GM23338 (cell line): ENCODE measurements at places on chromosomes 4 and X. TPM values are rescaled to one million over a fixed set of nuclear protein-coding genes. Genes with fewer than 3 reads are reported as not detected.

DNA sequence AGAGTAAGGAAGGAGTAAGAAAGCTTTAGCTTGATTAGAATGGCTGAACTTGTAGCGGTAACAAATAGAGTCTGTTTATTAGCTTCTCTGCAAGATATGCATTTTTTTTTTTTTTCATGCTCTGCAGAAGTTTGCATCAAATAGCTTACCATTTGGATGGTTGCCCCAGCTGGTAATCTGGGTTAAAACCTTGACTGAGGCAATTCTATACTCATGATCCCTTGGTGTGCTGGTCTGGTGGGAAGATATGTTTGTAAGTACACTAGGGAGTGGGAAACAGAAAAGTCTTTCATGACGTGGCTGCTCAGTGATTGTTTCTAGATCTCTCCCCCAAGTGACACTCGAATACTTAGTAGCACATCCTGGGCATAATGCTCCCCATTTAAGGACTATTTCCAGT is 32.1 kb downstream of the SEPTIN11 start:
- H3K4me3 ChIP-seq: no peak overlapping the region
- no peak for DNase-seq
- no peaks in the 10 kb centered on the region for H3K36me3 ChIP-seq
- H3K27ac ChIP-seq: no peak overlapping the region
- H3K4me1 ChIP-seq: peaks cover 46% of the 10 kb centered on the region

MAP9 gene
- 16.0 and 17.8 TPM in 2 replicates for total RNA-seq

DNA sequence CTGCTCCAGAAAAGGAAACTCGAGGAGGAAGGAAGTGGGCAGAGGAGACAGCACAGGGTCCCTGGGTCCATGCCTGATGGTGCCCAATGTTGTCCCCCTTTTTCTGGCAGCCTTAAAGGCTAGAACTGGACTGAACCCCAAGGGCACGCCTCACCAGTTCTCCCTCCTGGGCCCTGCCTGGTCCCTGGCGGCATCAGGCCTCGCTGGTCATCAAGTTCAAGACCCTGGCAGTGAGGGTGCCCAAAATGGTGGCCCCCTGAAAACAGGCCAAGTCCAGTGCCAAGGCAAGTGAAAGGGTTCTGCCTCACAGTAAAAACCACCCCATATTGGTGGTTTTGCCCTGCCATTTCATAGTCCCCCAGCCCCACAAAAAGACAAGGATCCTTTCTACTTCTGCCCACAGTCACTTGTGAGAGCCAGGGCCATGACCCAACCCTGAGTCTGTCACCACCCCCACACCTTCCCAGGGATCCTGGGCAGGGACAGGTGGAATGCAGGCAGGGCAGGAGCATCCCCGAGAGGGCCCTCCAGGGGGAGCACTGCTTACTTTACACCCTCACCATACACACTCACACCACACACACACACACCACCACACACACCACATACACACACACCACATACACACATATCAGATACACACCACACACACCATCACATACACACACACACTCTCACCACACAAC is 107.6 kb downstream of the DCTD start:
- peak; percentile 57 for DNase-seq
- peaks cover 8% of the 10 kb centered on the region; the same call in 1 of the 2 replicates for H3K4me1 ChIP-seq
- H3K27me3 ChIP-seq: peaks cover 11% of the 10 kb centered on the region; the same call in 1 of the 2 replicates
- H3K4me3 ChIP-seq: no peak overlapping the region
- no peaks in the 10 kb centered on the region for H3K36me3 ChIP-seq

DNA sequence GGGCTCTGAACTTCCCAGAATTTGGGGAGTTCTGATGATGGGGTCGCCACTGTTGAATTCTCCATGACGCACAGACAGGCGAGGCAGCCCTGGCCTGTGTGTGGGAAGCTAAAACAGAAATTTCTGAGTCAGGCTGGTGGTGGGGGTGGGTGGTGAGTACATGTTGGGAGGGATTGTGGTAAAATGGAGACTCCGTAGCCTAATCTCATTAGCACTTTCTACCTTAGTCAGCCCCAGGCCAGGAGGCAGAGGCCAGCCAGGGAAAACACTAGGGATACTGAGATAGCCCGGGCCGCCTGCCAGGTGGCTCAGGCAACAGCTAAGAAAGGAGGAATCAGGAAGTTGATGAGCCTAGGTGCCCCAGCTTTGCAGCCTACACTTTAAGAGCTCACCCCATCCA is 39.3 kb upstream of the NHSL2 start:
- no peak overlapping the region for H3K4me3 ChIP-seq
- no peaks in the 10 kb centered on the region for H3K36me3 ChIP-seq
- no peak for DNase-seq
- H3K27ac ChIP-seq: no peak overlapping the region
- no peaks in the 10 kb centered on the region for H3K4me1 ChIP-seq
- H3K27me3 ChIP-seq: no peaks in the 10 kb centered on the region

DNA sequence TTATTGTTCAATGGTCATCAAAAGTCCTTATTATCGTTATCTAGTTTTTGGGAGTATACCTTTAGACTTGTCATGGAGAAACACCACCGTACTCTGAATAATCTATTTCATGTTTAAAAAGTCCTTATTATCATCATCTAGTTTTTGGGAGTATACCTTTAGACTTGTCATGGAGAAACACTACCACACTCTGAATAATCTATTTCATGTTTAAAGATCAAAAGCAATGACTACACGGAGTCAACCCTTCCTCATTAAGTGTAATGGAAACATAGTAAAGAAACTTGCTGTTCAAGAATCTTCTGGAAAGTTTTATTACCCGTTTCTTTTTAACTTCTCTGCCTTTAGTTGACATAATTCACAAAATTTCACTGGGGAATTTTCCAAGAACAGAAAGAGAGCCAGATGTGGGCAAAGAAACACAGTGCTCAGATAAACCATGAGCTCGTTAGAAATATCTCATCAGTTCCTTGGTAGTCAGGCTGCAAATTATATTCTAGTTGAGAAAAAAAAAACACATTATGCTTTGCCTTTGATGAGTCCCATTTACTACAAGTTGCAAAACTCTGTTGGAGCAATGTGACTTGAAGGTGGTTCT is 158.8 kb downstream of the AFAP1 start:
- peaks cover 7% of the 10 kb centered on the region for H3K36me3 ChIP-seq
- H3K4me3 ChIP-seq: no peak overlapping the region
- H3K27me3 ChIP-seq: no peaks in the 10 kb centered on the region
- DNase-seq: no peak
- no peak overlapping the region for H3K27ac ChIP-seq

- no peaks in the 10 kb centered on the region for H3K27me3 ChIP-seq
- H3K27ac ChIP-seq: no peak overlapping the region
- H3K4me3 ChIP-seq: no peak overlapping the region
- H3K36me3 ChIP-seq: no peaks in the 10 kb centered on the region
- no peaks in the 10 kb centered on the region for H3K4me1 ChIP-seq
Observed at GRCh38 chr4:170386971-170387370, 297.2 kb upstream of the AADAT start.

GRCh38 chr4:80265571-80266252 is 752 bp upstream of the FGF5 start:
- H3K36me3 ChIP-seq: no peaks in the 10 kb centered on the region
- peaks cover 34% of the 10 kb centered on the region for H3K4me1 ChIP-seq
- no peak overlapping the region for H3K27ac ChIP-seq
- peak overlapping the region; percentile 61 for H3K4me3 ChIP-seq

PYURF gene
- total RNA-seq: 65.3 and 81.9 TPM in 2 replicates

CENPVL1 gene
- total RNA-seq: 4.4 and 5.2 TPM in 2 replicates

LRRC66 gene
- 0.08 and 0.24 TPM in 2 replicates for total RNA-seq

GRCh38 chr4:100929135-100929534 is 411.3 kb upstream of the EMCN start:
- no peak overlapping the region for H3K4me3 ChIP-seq
- no peak for DNase-seq
- peaks cover 5% of the 10 kb centered on the region; the same call in 1 of the 2 replicates for H3K4me1 ChIP-seq
- no peaks in the 10 kb centered on the region for H3K27me3 ChIP-seq
- H3K27ac ChIP-seq: no peak overlapping the region

PABPC1L2B gene
- total RNA-seq: 0.19 TPM in 1 of 2 replicates, not detected in the other

GRCh38 chr4:152068866-152069265 is 308.1 kb upstream of the GATB start:
- no peak for DNase-seq
- no peak overlapping the region for H3K27ac ChIP-seq
- H3K4me1 ChIP-seq: peaks cover 3% of the 10 kb centered on the region
- H3K4me3 ChIP-seq: no peak overlapping the region
- H3K27me3 ChIP-seq: no peaks in the 10 kb centered on the region
- H3K36me3 ChIP-seq: no peaks in the 10 kb centered on the region

GRCh38 chr4:98652996-98653395 is 5.4 kb downstream of the TSPAN5 start:
- no peak for DNase-seq
- peaks cover 24% of the 10 kb centered on the region for H3K27me3 ChIP-seq
- no peaks in the 10 kb centered on the region; the same call in 1 of the 2 replicates for H3K36me3 ChIP-seq
- peaks cover 25% of the 10 kb centered on the region for H3K4me1 ChIP-seq
- H3K27ac ChIP-seq: no peak overlapping the region

DNA sequence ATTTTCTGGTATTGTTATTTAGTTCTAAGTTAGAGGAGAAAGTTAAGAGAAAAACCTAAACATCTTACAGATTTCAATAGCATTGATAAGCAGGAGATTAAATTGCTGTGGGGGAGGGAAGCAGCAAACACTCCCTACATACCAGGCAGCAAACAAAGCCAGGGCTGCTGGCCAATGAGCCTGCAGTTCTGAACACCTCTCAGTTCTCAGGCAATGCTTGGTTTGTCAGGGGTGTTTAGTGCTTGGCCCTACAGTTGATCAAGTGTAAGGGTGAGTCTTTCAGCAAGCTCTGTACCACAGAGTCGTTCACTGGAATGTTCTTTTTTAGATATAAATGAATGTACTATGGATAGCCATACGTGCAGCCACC is 38.6 kb downstream of the EGFL6 start:
- no peaks in the 10 kb centered on the region for H3K27me3 ChIP-seq
- peaks cover 5% of the 10 kb centered on the region; the same call in 1 of the 2 replicates for H3K4me1 ChIP-seq
- no peak for DNase-seq
- H3K4me3 ChIP-seq: no peak overlapping the region
- H3K27ac ChIP-seq: no peak overlapping the region

DNA sequence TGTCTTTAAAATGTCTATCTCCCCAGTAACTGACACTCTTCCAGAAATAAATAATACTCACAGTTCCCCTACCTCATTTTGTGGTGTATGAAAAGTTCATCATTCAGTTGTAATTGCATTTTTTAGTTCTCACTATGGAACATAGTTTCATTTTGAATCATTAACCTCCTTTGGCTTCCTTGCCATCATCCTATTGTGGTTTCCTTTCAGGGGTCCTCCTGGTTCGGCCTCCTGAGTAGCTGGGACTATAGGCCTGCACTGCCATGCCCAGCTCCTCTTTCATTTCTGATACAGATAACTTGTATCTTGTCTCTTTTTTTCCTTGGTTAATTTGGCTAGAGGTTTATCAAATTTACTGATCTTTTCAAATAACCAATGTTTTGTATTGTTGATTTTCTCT is 23.1 kb upstream of the BLTP1 start:
- H3K27ac ChIP-seq: no peak overlapping the region
- H3K36me3 ChIP-seq: no peaks in the 10 kb centered on the region
- no peak overlapping the region for H3K4me3 ChIP-seq
- H3K27me3 ChIP-seq: no peaks in the 10 kb centered on the region

- no peak for DNase-seq
- no peak overlapping the region for H3K4me3 ChIP-seq
- no peaks in the 10 kb centered on the region for H3K36me3 ChIP-seq
- H3K4me1 ChIP-seq: peaks cover 18% of the 10 kb centered on the region
- no peaks in the 10 kb centered on the region for H3K27me3 ChIP-seq
Observed at GRCh38 chr4:139889264-139889663, 223.6 kb downstream of the MGST2 start.

DNA sequence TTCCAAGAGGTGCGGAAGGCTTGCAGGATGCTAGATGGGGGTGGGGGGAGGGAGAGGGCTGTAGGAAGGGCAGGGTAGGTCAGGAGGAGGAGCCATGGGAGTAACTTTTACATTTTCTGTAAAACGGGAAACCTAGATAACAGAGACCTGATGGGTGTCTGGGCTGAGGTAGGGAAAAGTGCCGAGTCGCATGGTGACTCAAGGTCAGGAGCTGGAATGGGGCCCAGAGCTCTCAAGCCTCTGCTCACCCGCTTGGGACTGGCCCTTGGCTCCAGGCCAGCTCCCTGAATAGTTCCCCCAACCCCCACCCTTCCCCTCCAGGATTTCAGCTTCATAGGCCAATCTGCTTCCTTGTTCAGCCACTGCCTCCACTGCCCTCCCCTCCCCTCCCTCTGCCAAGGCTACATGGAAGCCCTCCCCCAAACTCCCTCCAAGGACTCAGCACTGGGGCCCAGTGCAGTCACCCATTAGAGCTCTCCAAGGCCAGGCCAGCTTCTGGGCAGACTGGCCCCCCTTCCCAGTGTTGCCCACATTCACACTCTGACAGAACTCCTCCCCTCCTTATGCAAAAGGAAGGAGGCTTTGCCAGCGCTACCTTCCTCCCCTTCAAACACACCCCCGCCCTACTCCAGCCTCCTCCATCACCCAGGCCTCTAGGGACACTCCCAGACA is 43.6 kb downstream of the TSC22D3 start:
- H3K27ac ChIP-seq: no peak overlapping the region
- H3K4me1 ChIP-seq: peaks cover 29% of the 10 kb centered on the region
- peak; percentile 42 for DNase-seq
- H3K4me3 ChIP-seq: no peak overlapping the region
- H3K36me3 ChIP-seq: no peaks in the 10 kb centered on the region

- no peaks in the 10 kb centered on the region for H3K27me3 ChIP-seq
- H3K27ac ChIP-seq: no peak overlapping the region
- H3K4me3 ChIP-seq: no peak overlapping the region
- peaks cover 10% of the 10 kb centered on the region; the same call in 1 of the 2 replicates for H3K36me3 ChIP-seq
Observed at GRCh38 chr4:118712872-118713271, 27.7 kb downstream of the METTL14 start.

- H3K4me3 ChIP-seq: no peak overlapping the region
- H3K36me3 ChIP-seq: no peaks in the 10 kb centered on the region
- no peak for DNase-seq
- H3K4me1 ChIP-seq: no peaks in the 10 kb centered on the region
Observed at GRCh38 chr4:145199051-145199716, 18.8 kb upstream of the OTUD4 start.

DNA sequence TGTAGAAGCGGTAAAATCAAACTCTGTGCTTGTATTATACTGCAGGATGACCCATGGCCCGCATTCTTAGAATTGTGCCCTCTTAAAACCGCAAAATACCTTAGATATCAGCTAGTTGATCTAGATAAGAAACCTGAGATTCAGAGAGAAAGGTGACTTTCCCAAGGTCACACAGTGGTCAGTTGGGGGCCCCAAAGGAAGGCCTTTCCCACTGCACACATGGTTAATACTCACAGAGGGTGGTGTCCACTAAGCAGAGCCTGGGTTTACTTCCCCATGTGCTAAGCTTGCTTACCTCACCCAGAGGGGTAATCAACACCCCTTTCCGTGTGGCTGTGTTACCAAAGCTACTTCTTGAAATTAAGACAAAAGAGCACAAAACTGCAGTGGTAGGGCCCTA is 66.3 kb downstream of the RBM47 start:
- H3K27ac ChIP-seq: no peak overlapping the region; the same call in 1 of the 2 replicates
- H3K36me3 ChIP-seq: no peaks in the 10 kb centered on the region
- DNase-seq: no peak
- H3K4me1 ChIP-seq: peaks cover 17% of the 10 kb centered on the region

SSX1 gene
- not detected in 2 replicates for total RNA-seq

UBA1 gene
- total RNA-seq: 344 and 377 TPM in 2 replicates

FAM47A gene
- not detected in 2 replicates for total RNA-seq

DCLK2 gene
- 0.49 and 0.58 TPM in 2 replicates for total RNA-seq

- no peak overlapping the region for H3K4me3 ChIP-seq
- no peak overlapping the region for H3K27ac ChIP-seq
- H3K4me1 ChIP-seq: no peaks in the 10 kb centered on the region
- H3K27me3 ChIP-seq: no peaks in the 10 kb centered on the region
Observed at GRCh38 chr4:19026281-19026680, 1004.7 kb upstream of the LCORL start.
